ENCODE measurements at places on chromosomes 6 and 20.

- DNase-seq, result no peak
Measured at GRCh38 chr6:135066806-135067205, 12.2 kb upstream of the HBS1L start.

DNA sequence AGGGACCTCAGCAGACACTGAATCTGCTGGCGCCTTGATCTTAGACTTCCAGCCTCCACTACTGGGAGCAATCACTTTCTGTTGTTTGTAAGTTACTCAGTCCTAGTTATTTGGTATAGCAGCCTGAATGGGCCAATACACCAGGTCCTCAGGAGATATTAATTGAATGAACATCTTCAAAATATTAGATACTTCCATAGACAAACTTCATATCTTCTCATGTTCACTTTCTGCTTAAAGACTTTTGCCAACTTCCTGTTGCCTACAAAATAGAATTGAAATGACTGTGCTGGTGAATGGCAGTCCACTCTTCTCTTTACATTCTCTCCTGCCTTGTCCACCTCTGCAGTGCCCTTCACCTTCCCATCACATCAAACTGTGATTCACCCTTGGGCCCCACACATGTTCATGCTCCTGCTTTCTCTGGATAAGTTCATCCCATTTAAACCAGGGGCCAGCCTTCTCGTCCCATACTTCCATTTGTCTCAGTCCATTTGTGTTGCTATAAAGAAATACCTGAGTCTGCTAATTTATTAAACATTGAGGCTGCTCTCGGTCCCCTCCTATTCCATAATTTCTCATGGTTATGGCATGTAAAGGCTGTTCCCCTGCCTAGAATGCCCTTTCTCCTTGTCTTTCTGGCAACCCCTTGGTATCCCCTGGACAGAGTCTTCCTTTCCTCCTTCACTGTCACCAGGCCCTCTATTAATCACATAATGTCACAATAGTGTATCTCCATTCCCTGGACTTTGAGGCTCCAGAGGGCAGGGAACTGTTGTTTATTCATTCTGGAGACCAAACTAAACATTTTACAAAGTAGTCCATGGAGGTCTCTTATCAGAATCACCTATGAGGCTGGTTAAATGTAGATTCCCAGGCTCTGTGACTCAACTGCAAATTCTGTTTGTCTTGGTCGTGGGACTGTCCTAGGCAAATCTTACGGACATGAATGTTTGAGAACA is 148.3 kb upstream of the TMEM170B start:
- DNase-seq, result no peak

DNA sequence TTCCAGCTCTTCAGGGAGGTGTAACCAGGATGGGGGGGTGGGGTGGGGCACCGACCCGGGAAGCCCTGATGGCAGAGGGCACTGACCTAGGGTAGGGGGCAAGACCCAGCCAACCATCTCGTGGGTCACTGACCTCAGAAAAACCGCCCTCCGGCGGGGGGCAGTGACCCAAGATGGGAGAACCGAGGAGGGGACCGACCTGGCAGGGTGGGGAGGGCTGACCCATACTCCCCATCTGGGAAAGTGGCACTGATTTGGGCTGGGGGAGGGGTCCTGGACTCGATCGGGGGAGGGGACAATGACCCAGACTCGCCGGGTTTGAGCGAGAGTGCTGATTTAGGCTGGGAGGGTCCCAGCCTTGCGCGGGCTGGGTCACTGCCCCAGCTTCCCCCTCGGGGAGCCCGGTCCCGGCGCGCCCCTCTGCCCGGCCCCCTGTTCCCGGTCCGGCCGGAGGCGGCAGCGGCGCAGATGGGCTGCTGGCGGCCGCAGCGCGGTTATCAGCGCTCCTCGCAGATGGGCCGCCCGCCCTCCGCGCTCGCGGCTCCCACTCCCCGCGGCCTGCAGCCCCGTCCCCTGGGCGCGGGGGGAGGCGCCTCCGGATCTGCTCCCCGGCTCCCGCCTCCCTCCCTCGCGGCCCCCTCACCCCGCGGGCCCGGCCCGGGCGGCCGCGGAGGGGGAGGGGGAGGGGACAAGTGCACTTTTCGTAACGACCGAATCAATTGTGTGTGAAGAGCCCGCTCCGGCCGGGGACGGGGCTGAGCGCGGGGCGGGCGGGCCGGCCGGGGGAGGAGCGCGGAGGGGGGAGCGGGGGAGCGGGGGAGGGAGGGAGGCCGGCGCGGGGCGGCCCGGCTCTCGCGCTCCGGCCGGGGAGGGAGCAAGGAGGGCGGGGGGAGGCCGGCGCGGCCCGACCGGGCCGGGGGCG is 2.2 kb downstream of the NOL4L start:
- DNase-seq, result peak; percentile 69

- DNase-seq, result no peak
Measured at GRCh38 chr6:132198040-132198439, 203.2 kb downstream of the MOXD1 start.

DNA sequence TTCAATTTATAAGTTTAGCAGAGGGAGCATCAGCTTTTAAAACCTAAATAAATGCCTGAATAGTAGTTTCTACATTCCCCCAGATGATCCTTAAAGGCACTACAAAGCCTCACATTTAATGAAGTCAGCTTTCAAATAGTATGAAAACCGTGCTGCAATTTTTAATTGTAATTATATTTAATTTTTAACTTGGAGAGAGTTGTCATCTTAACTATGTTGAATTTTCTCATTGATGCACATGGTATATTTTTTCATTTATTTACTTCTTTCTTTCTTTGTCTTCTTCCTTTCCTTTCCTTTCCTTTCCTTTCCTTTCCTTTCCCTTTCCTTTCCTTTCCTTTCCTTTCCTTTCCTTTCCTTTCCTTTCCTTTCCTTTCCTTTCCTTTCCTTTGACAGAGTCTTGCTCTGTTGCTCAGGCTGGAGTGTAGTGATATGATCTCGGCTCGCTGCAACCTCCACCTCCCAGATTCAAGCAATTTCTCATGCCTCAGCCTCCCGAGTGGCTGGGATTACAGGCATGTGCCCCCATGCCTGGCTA is 7.7 kb upstream of the SF3B5 start:
- no peak for DNase-seq

DNA sequence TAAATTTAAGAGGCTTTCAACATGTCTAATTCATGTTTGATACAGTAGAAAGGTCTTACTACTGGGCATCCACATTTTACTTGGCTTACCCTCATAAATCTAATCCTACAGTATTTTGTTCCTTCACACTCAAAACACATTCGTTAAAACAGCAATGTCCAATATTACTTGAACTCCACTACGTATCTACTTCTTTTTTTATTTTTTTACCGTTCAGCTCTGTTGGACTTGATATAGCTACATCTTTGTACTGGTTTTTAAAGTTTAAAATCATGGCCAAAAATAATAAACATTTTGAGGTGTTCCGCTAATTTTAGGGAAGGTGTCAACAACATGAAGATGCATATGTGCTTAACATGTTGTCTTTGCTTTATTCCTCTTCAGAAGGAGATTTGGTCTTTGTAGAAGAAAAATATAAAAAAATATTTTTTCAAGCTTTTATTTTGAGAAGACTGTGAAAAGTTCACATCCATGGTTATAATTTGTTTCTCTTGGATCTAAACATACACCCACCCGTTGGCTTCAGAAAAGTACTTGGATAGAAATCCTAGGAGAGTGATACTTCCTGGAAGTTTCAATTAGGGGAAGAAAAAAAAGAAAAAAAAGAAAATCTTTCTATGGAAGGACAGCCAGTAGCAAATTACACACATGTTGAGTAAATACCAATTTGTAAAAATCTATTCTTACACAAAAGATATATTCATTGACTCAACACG is 71.5 kb downstream of the EPB41L2 start:
- DNase-seq, result no peak

DNA sequence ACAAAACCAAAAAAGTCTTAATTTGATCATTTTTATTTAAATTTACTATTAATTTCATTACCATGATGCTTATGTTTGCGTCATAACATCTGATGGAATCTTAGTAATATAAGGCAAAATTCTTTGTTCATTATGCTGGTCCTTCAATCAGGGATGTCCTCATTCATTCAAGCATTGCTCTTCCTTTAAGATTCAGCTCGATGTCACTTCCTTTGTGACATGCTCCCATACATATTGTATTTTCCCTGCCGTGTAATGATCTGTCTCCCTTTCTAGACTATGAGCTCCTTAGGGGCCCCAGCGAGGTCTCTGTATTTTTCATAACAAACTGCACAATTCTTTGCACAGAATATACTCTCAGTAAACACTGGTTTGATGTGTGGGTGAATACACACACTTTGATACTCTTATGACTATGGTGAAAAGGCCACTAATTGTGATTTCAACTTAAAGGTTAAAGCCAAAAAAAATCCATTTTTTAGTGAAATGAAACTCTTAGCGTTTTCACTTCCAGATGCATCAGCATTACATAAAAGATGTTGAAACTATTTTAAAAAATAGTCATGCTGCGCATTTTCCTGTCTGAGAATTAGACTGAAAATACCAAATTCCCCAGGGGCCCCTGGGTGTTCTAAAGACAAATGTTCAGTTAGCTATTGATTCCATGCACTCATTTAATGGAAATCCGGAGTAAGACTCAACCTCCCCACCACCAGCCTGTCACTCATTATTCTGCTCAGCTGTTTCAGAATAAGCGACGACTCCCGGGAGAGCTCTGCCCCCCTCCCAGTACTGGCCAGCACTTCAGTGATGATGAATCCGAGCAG is 169.7 kb downstream of the ATXN1 start:
- peak; percentile 16 for DNase-seq

GRCh38 chr6:15620611-15621010 is 42.2 kb downstream of the DTNBP1 start:
- no peak for DNase-seq

DNA sequence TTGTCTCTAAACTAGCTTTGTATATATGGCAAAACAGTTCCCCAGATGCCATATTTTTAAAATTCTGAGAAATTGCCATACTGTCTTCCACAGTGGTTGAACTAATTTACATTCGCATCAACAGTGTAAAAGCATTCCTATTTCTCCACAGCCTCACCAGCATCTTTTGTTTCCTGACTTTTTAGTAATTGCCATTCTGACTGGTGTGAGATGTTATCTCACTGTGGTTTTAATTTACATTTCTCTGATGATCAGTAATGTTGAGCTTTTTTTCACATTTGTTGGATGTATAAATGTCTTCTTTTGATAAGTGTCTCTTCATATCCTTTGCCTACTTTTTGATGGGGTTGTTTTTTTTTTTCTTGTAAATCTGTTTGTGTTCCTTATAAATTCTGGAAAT is 1222.7 kb upstream of the CITED2 start:
- DNase-seq, result no peak

DNA sequence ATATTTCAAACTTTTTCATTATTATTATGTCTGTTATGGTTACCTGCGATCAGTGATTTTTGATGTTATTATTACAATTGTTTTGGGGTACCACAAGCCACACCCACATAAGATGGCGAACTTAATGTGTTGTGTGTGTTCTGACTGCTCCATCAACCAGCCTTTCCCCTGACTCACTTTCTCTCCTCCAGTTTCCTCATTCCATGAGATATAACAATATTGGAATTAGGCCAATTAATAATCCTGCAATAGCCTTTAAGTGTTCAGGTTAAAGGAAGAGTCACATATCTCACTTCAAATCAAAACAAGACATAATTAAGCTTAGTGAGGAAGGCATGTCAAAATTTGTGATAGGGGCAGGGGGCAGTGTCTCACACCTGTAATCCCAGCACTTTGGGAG is 16.3 kb upstream of the POPDC3 start:
- no peak for DNase-seq

DNA sequence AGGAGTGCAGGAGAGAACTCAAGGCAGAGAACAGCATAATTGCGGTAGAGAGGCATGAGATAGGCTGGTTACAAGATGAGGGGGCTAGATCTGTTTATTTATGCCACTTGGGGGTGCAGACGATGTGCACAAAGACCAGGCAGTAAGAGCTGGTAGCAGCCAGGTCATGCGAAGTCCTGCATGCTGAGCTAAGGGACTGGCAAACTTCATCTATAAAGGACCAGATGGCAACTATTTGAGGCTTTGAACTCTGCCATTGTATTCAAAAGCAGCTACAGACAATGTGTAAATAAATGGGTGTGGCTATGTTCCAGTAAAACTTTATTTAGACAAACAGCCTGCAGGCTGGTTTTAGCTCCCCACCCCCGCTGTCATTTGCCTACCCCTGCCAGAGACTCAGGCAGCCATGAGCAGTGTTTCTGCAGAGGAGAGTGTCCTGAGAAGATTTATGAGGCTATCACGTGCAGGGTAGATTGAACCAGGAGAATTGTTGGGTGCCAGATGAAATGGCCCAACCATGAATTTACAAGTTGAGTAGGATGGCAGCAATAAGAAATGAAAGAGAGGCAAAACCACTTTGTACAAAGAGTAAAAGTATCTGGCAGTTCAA is 253.4 kb upstream of the MOCS1 start:
- DNase-seq, result no peak

GRCh38 chr20:54115172-54115854 is 44.9 kb upstream of the BCAS1 start:
- no peak for DNase-seq

- no peak for DNase-seq
Measured at GRCh38 chr6:33987531-33988021, 158.3 kb downstream of the GRM4 start.

- DNase-seq, result no peak
Measured at GRCh38 chr20:40785346-40785745, 96.3 kb upstream of the MAFB start.

DNA sequence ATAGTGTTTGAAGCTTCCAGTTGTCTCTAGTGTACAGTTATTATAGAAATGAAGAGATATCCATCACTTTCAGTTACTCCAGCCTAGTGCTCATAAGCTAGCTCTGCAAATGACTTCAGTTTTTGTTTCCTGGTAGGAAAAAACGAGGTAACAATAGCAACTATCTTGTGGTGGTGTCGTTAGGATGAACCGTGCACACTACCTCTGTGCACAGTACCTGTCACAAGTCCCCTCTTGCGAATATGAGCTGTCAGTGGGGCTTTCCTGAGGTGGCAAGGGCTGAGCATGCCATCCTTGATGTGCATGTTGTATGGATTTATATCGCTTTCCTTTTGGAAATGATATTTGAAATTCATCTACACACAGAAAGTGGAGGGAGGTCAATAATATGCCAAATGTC is 151.8 kb downstream of the ARID1B start:
- DNase-seq, result no peak

DNA sequence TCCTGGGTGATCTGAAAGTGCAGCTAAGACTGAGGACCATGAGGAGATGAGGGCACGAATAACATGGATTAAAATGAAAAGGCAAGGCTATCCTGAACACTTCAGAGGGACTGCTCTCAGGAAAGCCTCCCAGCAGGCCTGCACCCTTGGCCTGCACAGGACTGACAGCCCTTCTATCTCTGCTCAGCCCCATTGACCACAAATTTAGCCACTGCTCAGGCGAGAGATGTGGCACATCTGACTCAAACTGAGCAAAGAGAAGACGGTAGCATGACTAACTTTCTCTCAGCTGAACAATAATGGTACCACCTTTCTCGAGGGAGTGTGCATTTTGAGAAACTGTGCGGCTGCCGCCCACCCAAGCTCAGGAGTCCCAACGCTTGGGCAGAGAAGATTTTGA is 257.5 kb downstream of the ADGB start:
- no peak for DNase-seq

Data from frontal cortex (tissue), 4 donors.